ENCODE measurements at places on chromosomes 11 and 22. TPM values are rescaled to one million over a fixed set of nuclear protein-coding genes. Genes with fewer than 3 reads are reported as not detected.

MOGAT2 gene
- total RNA-seq, result not detected

- peaks cover 23% of the 10 kb centered on the region for H3K4me1 ChIP-seq
- H3K27ac ChIP-seq, result peak overlapping the region; percentile 86
- no peaks in the 10 kb centered on the region for H3K27me3 ChIP-seq
- no peak for DNase-seq
- H3K4me3 ChIP-seq, result peak overlapping the region; percentile 89
- H3K36me3 ChIP-seq, result peaks cover 37% of the 10 kb centered on the region
Observed at GRCh38 chr22:19143967-19144400, 467 bp downstream of the ESS2 start.

FXYD2 gene
- total RNA-seq, result 0.52 TPM

IGSF9B gene
- 130 TPM for total RNA-seq

DNA sequence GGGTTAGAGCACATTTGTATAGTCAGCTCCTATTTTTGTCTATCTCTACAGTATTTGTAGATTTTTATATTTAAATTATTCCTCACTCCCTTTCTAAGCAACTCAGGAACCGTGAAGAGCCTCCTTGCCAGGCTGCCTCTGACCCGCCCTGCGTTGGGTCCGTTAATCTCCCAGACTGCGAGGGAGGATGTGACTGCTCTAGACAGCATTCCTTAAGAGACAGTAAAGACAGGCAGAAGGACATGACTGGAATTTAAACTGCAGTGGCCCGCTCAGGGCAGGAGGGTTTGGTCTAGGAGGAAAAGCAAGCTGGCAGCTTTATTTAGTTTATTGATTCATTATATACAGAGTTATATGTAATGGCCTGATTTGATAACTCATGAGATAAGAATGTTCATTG lies 413.7 kb downstream of the TMEM135 start:
- H3K36me3 ChIP-seq, result no peaks in the 10 kb centered on the region
- no peak overlapping the region for H3K4me3 ChIP-seq
- H3K27me3 ChIP-seq, result no peaks in the 10 kb centered on the region
- no peak for DNase-seq

DNA sequence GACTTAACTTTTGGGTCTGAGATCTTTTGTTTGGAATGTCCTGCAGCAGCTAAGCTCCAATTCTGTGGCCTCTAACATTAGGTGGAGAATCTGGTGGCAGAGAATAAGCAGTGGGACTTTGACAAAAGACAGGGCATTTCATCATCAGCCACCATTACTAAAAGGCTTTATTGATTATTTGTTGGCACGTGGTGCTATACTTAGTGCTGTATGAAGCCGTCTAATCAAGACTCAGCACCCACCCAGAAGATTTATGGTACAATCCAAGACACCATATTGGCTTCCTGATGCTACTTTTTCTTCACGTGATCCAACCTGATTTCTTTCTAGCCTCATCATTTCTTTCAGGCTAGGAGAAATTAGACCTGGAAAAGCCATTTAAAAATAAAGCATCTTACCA lies 80.7 kb upstream of the GRAMD1B start:
- no peak overlapping the region for H3K27ac ChIP-seq
- no peak for DNase-seq
- H3K4me1 ChIP-seq, result no peaks in the 10 kb centered on the region
- H3K4me3 ChIP-seq, result no peak overlapping the region
- H3K36me3 ChIP-seq, result no peaks in the 10 kb centered on the region
- no peaks in the 10 kb centered on the region for H3K27me3 ChIP-seq

- no peak for DNase-seq
- no peaks in the 10 kb centered on the region for H3K27me3 ChIP-seq
- no peak overlapping the region for H3K27ac ChIP-seq
- no peaks in the 10 kb centered on the region for H3K36me3 ChIP-seq
- H3K4me3 ChIP-seq, result no peak overlapping the region
Observed at GRCh38 chr11:30285416-30286121, 37.3 kb upstream of the ARL14EP start.

DNA sequence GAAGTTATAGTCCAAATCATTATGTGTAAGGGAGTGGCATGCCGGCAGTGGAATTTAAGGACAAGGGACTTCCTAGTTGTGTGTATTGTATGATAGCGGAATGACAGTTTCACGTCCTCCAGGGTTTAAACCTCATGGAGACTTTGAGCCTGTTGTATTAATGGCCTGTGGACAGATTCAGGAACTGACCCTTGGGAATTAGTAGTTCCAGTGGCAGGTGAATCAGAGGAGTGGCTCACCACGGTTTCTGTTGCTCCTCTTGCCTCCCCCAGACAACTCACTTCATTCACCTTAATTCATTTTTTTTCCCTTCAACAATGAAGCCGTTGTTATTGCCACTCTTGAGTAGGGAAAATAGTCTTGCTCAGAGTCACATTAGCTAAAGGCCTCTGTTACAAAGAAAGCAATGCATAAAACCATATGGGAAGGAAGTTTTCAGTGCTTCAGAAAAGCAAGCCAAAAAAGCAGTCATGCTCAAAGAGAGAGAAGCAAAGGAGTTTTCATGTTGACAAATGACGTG lies 22.6 kb downstream of the AMOTL1 start:
- H3K27ac ChIP-seq, result peak overlapping the region; percentile 67
- no peaks in the 10 kb centered on the region for H3K27me3 ChIP-seq
- H3K4me3 ChIP-seq, result no peak overlapping the region

GRCh38 chr11:72618803-72619202 lies 55.4 kb downstream of the PDE2A start:
- no peak overlapping the region for H3K4me3 ChIP-seq
- no peak for DNase-seq
- H3K27me3 ChIP-seq, result no peaks in the 10 kb centered on the region
- no peaks in the 10 kb centered on the region for H3K36me3 ChIP-seq

KRTAP5-10 gene
- not detected for total RNA-seq

DNA sequence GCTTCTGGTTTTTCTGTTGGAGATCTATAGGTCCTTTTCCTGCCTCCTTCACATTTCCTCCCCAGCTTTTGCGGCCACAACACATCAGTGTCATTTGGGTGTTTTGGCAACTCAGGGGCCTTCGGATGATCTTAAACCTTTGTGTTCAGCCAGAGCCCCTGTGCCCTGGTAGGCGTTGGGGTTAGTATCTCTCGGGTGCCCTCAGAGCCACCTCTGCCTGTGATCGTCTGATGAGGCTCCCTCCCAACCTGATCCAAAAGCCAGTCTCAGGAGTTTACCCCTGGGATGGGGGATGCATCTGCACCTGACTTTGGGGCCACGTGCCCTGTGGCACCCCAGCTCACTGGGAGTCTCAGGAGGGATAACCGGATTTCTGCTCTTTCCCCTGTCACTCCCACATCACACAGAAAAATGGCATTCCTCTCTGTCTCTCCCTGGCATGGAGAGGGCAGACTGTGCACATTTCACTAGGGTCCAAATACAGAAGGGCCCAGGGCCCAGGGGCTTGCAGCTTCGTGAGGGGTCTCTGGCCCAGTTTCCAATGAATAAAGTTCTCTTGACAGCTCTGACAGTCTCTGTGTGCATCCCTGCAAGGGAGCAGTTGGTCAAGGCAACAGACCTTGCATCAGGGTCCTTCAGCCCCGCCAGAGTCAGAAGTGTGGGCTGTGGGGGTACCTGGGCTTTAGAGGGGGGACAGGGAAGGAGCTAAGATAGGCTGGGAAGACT lies 2.6 kb downstream of the RNF26 start:
- H3K27ac ChIP-seq, result peak overlapping the region; percentile 90
- H3K4me1 ChIP-seq, result peaks cover 79% of the 10 kb centered on the region
- H3K27me3 ChIP-seq, result no peaks in the 10 kb centered on the region
- peaks cover 5% of the 10 kb centered on the region for H3K36me3 ChIP-seq

OR51B5 gene
- total RNA-seq, result not detected

KRTAP5-7 gene
- not detected for total RNA-seq

ZP1 gene
- total RNA-seq, result 0.26 TPM

GRCh38 chr11:57619331-57619730 lies 21.8 kb downstream of the SERPING1 start:
- peaks cover 9% of the 10 kb centered on the region for H3K36me3 ChIP-seq
- H3K27me3 ChIP-seq, result no peaks in the 10 kb centered on the region
- H3K27ac ChIP-seq, result no peak overlapping the region
- H3K4me3 ChIP-seq, result no peak overlapping the region
- no peak for DNase-seq

DNA sequence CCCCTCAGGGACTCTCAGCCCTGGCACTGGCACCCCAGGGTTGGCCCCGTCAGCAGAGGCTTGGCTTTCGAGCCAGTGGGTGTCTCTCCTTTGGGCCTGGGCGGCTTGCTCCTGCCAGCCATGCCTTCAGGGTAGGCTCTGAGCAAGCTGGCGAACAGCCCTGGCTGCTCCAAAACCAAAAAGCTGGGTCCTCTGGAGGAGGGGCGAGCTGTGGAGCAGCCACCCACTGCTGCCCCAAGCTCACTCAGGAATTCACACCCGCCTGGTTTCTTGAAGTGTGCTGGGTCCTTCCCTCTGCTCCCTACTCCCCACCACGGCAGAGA lies 6.2 kb downstream of the YDJC start:
- no peaks in the 10 kb centered on the region for H3K27me3 ChIP-seq
- H3K4me1 ChIP-seq, result peaks cover 28% of the 10 kb centered on the region
- peaks cover 29% of the 10 kb centered on the region for H3K36me3 ChIP-seq
- peak overlapping the region; percentile 37 for H3K27ac ChIP-seq

MFRP gene
- total RNA-seq, result 0.11 TPM

DNA sequence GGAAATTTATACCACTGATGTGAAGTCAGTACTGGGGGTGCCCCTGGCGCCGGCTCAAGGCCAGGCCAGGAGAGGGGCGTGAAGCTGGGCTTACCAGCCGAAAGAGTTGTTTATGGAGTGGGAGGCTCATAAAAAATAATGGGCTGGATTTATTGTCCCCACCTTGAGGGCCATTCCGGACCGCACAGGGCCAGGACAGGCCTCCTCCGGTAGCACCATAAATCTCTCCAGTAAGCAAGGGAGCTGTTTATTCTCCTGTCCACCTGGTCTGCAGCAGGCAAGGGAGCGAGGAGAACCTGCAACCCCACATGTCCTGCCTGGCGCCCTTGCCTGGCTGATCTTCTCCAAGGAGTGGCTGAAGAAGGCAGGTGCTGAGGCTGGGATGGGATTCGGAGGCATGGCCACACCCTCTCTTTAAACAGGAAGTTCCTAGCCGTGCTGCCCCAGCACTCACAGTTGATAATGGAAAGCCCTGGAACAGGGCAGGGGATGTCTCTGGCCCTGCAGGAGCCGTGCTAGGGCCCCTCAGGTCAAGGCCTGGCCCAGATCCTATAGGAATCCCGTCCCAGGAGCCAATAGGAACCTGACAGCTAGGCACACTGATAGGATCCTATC lies 65.1 kb downstream of the SCUBE1 start:
- peaks cover 28% of the 10 kb centered on the region for H3K4me1 ChIP-seq
- no peak overlapping the region for H3K4me3 ChIP-seq
- no peaks in the 10 kb centered on the region for H3K36me3 ChIP-seq
- no peak for DNase-seq
- H3K27me3 ChIP-seq, result no peaks in the 10 kb centered on the region
- no peak overlapping the region for H3K27ac ChIP-seq

YPEL1 gene
- total RNA-seq, result 12.0 TPM

DNA sequence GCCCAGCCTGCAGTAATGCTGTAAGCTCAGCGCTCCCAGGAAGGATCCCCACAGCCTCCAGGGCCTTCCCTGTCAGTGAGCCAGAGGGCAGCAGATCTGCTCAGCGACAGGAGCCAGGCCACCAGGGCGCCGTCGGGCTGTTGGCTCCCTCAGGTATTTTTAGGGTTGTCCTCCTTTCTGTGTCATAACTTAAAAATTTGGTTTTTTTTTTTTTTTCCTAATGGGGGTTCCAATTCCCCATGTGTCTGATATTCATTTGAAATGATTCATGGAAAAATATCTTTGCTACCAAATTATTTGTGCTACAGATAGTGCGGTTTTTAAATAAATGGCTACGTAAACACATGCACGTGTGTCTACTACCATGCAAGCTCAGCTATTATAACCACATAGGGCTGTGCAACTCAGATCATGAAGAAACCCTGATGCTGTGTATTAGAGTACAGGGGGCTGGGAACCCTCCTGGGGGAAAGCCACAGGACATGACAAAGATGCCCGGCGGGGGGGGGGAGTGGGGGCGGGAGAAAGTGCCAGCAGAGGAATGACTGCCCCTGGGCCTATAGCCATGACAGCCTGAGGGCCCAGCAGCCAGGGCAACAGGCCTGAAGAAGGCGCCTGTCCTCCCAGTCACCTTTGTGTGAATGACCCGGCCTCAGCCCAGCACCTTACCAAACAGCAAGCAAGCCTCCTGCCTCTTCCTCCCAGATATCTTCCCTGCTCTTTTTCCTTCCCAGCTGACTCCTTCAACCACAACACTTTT lies 89.3 kb downstream of the NAT10 start:
- H3K27me3 ChIP-seq, result no peaks in the 10 kb centered on the region
- no peaks in the 10 kb centered on the region for H3K36me3 ChIP-seq
- peaks cover 6% of the 10 kb centered on the region for H3K4me1 ChIP-seq
- no peak overlapping the region for H3K27ac ChIP-seq

DNA sequence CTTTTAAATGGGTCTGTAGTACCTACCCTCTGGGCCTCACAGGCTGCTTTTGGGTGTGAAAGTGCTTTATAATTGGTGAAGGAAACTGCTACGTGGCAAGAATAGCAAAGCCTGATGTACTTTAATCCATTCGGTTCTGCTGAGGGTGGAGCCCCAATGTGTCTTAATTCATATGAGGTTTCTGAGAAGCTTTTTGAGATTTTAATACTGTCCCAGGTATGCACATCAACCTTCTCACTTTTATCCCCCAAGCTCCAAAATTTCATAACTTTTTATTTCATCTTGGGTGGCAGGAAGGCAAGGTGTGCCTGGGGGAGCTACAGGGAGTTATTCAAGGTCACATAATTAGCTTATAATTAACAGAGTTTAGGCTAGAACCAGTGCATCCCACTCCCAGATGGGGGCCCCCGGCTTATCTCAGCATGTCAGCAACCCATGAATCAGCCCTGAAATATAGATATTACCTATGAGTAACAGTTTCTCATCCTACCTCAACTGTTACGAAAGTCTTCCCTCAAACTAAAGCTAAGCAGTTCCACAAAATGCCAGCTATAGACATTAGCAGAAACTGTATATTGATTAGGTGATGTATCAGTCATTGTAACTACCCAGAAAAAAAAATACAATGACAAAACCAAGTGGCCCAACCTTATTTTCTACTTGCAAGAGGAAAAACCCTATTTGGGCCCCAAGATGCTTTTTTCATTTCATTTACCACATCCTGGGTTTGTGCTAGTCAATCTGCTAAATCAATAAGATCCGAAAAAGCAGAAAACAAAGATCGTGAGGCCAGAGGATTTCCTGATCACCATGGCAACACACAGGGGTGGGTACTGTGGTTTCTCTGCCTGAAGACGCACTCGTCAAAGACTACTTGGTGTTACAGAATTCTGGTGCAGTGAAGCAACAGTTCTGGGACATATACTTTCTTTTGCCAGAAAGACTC lies 26.7 kb downstream of the CD44 start:
- H3K4me3 ChIP-seq, result no peak overlapping the region
- H3K27ac ChIP-seq, result peak overlapping the region; percentile 71
- H3K27me3 ChIP-seq, result no peaks in the 10 kb centered on the region
- no peak for DNase-seq

- no peaks in the 10 kb centered on the region for H3K27me3 ChIP-seq
- DNase-seq, result no peak
- H3K4me1 ChIP-seq, result no peaks in the 10 kb centered on the region
- no peak overlapping the region for H3K4me3 ChIP-seq
Observed at GRCh38 chr11:73991471-73992006, 8.9 kb upstream of the UCP2 start.

SYNGR1 gene
- 29.4 TPM for total RNA-seq
